M059J (cell line): ENCODE measurements at places on chromosomes 6 and 20. TPM values are rescaled to one million over a fixed set of nuclear protein-coding genes. Genes with fewer than 3 reads are reported as not detected.

- no peak for DNase-seq
Measured at GRCh38 chr20:62027116-62027515, 38.6 kb downstream of the TAF4 start.

DNA sequence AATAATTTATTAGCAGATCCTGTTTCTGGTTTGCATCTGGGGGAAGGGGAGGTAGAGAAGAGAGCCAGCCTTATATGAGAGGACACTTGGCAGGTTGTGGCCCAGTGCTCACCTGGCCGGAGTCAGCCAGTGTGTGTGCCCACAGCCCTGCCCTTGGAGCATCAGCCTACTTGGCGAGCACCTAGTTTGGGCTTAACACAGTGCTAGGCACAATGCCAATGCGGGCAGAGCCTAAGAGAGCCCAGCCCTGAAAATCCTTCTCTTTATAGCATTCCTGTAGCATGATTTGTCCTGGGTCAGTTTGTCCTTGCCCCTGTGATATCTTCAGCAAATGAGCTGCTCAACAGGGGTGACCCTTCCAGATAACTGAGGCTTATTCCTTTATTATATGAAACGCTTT is 73.0 kb downstream of the SLX4IP start:
- peak; percentile 83 for DNase-seq

PPIL6 gene
- 2.1 and 9.6 TPM in 2 replicates for total RNA-seq

GJA10 gene
- not detected in 2 replicates for total RNA-seq

SRSF12 gene
- total RNA-seq, result not detected in 2 replicates
